Fibroblast of mammary gland (primary cell): ENCODE measurements at places on chromosomes 1 and 21.
A peak's percentile ranks its signal among the peaks of the same experiment; 100 is the strongest.

DNA sequence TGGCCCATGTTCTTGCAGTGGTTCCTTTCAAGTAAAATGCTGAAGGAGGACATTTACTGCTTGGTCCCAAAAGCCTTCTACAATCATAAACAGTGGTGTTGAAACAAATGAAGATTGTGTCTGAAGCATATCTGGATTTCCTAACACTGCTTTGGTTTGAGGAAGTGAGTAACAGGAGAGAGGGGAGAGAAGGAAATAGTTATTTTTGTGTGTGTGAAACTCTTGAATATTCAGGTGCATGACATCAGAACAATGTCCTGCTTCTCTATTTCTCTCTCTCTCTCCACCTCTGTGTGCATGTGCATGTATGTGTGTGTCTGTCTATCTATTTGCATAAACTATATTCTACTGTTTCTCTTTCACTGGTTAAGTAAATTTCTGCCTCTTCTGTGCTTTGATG lies 61.4 kb upstream of the TNFSF18 start:
- peak; percentile 42 for DNase-seq

GRCh38 chr1:183327434-183328290 lies 90.5 kb downstream of the NMNAT2 start:
- DNase-seq, result peak; percentile 20

GRCh38 chr1:78277253-78277652 lies 213.5 kb upstream of the PTGFR start:
- DNase-seq, result peak; percentile 90

- DNase-seq, result peak; percentile 52
Measured at GRCh38 chr1:199855580-199855979, 171.9 kb upstream of the NR5A2 start.

- peak; percentile 41 for DNase-seq
Measured at GRCh38 chr1:223183268-223183862, 40.3 kb upstream of the TLR5 start.

- no peak for DNase-seq
Measured at GRCh38 chr1:172394141-172394751, 26.2 kb upstream of the C1orf105 start.

- no peak for DNase-seq
Measured at GRCh38 chr1:33018112-33018511, 18.6 kb downstream of the AK2 start.

- no peak for DNase-seq
Measured at GRCh38 chr21:34223376-34223775, 140.4 kb upstream of the KCNE2 start.

DNA sequence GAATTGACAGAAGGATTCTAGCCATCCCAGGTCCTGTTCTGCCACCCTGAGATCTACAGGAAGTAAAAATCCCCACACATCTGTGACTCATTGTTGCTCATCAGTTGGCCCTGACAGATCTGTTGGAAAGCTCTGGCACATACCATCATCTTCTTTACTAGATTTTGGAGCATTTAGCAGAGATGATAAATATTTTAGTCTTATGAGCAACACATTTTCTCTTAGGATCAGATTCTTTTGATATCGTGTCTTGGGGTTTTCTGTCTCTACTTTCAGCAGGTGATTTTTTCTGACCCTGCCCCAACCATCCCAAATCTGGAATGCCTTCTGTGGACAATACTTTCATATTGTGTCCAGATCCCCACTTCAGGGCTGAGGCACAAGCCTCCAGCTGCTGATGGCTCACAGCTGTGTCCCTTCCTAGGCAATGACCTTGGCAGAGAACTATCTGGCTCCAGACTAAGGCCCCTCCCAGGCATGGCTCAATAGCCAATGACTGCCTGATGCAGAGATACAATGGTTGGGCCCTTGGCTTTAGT lies 102.8 kb downstream of the GDAP2 start:
- peak; percentile 96 for DNase-seq

GRCh38 chr1:229133151-229133550 lies 137.8 kb upstream of the RAB4A start:
- no peak for DNase-seq

GRCh38 chr1:147177611-147178380 lies 5.5 kb upstream of the PRKAB2 start:
- DNase-seq, result peak; percentile 83

DNA sequence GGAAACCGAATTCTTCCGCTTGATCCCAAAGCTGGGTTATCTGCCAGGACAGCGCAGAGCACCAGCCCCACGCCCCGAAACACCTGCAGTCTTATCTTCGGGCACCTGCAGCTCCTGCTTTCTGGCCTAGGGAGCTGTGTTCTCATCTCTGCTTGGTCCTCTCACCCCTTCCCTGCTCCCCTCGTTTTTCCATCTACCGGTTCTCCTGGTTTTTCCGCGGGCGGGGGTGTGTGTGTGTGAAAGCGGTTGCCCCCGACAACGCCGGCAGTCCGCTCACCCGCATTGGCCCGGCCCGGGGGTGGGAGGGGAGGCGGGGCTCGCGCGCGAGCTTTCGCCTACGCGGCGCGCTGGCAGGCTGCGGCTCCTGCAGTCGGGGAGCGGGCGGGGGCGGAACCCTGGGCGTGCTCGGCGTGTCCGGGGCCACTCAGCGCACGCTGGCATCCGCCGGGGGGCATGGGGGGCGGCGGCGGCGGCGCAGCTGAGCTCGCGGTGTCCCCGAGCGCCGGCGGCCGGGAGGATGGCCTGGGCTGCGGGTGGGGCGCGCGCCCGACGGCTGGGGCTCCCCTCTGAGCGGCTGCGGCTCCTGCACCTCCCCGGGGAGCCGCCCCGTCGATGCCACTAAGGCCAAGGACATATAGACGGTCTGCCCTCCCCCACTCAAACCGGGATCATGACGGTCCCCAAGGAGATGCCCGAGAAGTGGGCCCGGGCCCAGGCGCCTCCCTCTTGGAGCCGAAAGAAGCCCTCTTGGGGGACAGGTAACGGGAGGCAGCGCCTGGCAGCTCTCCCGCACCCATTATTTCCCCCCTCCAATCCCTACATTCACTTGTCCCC lies 3.2 kb downstream of the ATP8B2 start:
- DNase-seq, result peak; percentile 51

DNA sequence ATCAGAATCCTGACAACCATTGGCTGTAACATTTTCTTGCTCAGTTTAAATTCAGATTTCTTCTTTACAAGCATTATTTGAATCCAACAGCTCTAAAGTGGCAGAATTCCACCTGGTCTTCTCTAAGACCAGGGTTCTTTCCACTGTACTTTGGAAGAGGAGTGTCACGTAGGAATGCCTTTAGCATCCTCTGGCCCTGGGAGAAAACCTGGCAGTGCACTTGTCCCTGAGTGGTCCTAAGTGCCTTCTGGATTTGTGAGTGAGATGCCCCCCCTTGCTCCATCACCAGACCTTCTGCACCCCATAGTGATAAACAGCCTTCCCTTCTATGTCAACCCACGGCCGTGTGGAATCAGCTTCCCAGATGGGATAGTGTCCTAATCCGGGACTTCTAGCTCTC lies 57.1 kb upstream of the NHLH2 start:
- DNase-seq, result no peak

GRCh38 chr1:93800856-93801255 lies 78.2 kb downstream of the DNTTIP2 start:
- no peak for DNase-seq
